ENCODE measurements at places on chromosomes 5 and 9.

- no peak for DNase-seq
Observed at GRCh38 chr9:121187636-121188305, 13.9 kb downstream of the RAB14 start.

- DNase-seq = no peak
Observed at GRCh38 chr5:177547736-177548135, 6.6 kb downstream of the FAM193B start.

- DNase-seq = no peak
Observed at GRCh38 chr5:53211799-53212198, 102.2 kb upstream of the MOCS2 start.

DNA sequence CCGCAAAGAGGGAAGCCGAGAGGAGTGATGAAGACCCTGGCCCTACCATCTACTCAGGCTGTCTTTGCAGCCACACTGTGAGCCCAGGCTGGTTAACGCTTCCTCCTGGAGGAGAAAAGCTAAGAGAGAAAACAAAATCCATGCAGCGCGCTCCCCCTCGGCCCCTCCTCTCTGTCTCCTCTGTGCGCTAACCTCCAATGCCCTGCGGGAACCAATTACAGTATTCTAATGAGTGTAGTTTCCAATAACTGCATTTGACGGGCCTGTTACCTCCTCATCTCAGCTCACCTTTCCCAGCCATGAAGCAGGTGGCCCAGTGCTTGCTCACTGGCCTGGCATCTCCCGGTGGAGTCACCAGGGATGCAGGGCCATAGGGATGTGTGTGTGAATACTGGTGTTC is 565.5 kb downstream of the EBF1 start:
- DNase-seq = no peak

DNA sequence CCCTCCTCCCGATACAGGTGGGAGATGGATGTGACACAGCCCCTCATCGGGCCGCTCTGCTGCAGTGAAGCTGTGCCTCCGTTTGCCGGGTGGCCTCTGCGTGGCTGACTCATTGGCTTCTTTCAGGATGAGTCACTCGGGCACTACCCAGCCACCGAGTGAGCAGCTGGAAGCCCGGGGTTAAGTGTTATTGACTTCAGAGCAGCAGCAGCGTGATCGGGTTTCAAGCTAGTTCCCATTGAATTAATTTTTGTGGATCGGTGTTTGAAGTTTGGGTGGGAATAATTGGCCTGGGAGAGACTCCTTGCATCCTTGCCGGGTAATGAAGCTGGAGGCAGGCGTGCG is 266.4 kb upstream of the IRX4 start:
- no peak for DNase-seq

DNA sequence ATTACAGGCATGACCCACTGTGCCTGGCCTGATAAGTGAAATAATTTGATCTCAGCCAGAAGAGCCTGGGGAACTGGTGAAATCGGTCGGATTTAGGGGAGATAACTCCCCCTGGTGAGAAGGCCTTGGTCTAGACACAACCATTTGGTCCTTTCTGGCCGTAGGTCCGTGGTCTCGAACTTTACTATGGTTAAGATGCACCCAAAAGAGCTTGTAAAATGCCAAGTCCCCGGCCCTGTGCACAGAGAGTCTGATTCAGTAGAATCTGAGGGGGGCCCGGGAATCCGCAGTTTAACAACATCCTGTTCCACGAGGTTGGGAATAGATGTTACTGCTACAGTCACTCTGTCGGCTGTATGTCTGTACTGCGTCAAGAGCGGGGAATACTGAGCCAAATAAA is 140.7 kb downstream of the C9orf50 start:
- no peak for DNase-seq

GRCh38 chr5:114948363-114948762 is 221.3 kb downstream of the TRIM36 start:
- DNase-seq = no peak

Data from activated naive CD4-positive, alpha-beta T cell treated with anti-CD3 and anti-CD28 coated beads, Interleukin-2, amount 50 U/mL, for 72 hours (primary cell).